ENCODE measurements at places on chromosomes 5 and 9.

DNA sequence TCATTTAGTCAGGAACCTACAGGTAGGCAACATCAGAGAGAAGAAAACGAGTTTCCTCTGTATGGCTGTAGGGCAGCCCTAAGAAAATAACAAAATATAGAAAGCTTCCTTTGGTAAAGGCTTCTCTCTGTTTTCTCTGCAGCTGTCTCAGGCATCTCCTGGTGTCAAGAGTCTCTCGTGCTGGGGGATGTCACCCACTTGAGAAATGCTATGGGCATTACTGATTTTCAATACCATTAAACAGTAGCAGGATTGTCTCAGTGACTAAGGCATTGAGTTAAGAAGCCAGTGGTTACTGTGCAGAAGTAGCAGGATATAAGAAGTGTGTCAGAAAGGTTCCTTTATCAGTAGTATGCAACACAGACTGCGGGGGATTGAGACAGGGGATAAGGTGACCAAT lies 32.4 kb downstream of the LIFR start:
- DNase-seq: no peak

DNA sequence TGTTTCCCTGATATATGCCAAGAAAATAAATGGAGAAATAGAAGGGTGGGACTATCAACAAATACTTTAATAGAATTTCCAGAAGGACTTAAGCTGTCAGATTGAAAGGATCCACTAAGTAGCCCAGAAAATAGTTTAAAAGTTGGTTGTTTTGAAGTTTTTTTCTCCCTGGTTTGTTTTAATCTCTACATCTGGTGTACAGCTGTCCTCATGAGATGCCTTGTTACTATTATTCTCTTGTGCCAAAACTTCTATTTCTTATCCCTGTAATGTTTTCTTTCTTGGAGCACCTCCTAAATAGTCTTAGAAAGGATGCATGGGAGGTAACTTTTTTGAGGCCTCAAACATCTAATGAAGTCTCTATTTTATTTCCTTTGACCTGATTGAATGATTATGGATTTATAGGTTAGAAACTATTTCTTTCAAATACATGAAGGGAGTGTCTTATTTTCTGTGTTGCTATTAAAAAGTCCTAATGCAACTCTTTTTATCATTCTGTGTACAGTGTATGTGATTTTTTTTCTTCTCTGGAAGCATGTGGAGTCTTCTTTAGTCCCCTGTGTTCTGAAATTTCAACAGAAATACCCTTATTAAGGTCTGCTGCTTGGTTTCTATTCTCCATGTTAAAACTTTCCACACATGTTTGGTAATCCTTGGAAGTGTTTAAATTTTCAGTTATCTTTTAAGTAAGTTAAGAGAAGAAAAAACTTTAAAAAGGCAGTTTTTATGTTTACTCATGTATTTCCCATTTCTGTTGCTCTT lies 140.0 kb upstream of the CDKN2B start:
- DNase-seq: no peak

- DNase-seq: no peak
Observed at GRCh38 chr5:98016771-98017170, 756.7 kb upstream of the RGMB start.

GRCh38 chr9:104991144-104991953 lies 63.4 kb upstream of the ABCA1 start:
- peak; percentile 94 for DNase-seq

DNA sequence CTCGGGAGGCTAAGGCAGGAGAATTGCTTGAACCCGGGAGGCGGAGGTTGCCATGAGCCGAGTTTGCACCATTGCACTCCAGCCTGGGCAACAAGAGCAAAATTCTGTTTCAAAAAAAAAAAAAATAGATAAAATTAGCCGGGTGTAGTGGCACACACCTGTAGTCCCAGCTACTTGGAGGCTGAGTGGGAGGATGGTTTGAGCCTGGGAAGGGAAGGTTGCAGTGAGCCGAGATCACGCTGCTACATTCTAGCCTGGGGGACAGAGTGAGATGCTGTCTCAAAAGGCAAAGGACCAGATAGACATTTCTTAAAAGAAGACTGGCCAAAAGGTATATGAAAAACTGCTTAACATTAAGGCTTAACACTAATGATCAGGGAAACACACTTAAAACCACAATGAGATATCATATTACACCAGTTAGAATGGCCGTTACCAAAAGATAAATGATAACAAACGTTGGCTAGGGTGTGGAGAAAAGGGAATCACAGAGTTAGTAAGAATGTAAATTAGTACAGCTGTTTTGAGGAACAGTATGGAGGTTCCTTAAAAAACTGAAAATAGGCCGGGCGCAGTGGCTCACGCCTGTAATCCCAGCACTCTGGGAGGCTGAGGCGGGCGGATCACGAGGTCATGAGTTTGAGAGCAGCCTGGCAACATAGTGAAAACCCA lies 10.1 kb upstream of the MARVELD2 start:
- DNase-seq: no peak

DNA sequence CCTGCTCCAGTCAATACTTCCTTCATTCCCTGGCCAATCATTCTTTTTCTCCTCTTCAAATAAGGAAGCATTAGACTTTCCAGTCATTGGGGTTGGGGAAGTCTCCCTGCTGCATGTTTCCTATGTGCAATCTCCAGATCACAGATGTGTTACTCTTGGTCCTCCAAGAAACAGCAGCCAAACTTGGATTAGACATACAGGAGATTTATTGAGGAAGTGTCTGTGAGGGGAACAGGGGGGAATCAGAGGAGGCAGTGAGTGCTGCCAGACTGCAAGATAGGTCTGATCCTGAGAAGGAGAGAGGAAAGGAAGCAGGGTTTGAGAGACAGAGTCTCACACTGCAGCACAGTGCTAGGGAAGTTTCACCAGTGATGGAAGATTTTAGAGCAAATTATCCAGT lies 40.6 kb upstream of the SLIT3 start:
- no peak for DNase-seq

DNA sequence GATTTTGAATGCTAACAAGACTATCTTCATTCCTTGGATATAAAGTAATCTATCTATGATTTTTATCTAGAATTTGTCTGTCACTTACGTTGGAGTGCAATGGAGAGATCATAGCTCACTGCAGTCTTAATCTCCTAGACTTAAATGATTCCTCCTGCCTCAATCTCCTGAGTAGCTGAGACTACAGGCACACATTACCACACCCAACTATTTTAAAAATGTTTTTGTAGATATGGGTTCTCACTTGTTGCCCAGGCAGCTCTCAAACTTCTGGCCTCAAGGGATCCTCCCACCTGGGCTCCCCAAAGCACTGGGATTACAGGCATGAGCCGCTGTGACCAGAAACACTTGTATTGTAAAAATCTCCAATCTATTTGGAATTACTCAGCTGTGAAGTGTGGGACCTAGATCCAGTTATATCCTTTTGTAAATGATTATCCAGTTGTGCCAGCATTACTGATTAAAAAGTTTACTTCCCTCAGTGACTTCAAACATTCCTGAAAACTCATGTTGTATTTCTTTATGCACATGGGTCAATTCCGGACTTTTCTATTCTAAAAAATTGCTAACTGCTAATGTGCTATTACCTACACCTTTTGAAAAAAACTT lies 1793.8 kb upstream of the WWC1 start:
- no peak for DNase-seq

- no peak for DNase-seq
Observed at GRCh38 chr5:126398791-126399190, 24.4 kb upstream of the GRAMD2B start.

- no peak for DNase-seq
Observed at GRCh38 chr9:106875529-106875928, 12.6 kb downstream of the ZNF462 start.

DNA sequence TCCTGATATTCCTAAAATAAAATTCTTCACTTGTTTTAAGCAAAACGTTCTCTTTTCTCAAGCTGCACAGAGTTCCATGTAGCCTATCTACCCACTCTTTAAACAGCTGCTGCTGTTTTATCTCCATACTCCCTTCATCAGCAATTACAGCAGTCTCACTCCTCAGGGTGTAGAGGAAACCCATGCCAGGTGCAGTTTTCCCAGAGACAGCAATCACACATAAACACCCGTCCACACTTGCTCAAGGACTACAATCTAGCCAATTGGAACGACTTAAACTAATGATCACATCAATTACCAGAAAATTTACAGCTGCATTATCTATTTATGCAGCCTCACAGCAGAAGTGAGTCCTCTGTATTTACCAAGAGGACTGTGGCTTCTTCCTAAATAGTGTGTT lies 141.7 kb downstream of the HTR1A start:
- no peak for DNase-seq

DNA sequence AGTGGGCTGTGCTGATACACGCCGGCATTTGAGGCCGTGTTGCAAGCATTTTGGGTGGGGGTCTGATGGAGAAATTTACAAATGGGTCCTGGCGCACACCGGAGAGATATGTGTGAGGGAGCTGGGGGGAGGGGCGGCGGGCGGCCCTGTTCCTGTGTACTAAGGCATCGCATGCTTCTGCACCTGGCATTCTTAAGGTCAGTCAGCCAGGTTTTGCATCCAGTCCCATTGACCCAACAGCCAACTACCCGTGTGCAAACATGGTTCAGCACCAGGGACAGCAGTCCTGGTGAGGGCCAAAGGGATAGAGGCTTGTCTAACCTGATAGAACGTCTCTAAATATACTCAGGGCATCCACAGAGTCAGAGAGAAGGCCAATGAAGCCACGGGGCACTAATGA lies 839 bp downstream of the GABRG2 start:
- DNase-seq: no peak

DNA sequence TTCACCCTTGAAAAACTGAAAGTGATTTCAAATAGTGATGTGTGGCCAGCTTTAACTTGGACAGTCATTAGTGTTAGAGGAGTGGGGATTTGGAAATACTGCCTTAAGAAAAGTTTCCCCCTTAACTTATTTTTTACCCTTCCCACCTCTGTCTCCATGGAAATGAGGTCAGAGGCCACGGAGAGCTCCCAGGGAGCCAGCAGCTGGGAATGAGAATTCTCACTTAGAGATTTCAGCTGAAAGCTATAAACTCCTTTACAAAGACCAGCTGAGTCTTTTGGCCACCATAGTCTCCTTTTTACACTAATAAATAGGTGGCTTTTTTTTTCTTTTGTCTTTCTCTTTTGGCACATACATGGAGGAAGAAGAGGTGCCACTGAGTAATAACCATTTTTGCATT lies 45.7 kb upstream of the PIK3R1 start:
- DNase-seq: no peak

DNA sequence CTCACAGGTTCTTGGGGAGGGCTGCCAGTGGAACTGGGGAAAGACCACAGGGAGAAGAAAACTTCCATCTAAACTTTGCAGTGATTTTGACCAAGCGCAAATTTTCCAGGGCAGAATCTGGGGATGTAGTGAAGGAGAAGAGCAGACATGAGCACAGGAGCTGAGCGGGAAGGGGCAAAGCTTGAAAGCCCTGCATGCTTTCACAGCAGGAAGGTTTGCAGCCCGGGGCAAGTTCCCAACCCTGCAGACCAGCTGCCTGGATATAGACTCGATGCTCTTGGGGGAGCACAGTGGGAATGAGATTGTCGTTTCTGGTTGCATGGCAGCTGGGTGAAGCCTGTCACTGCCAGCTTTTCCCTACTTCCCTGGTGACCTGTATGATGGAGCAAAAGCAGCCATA lies 276.8 kb upstream of the RORB start:
- no peak for DNase-seq

DNA sequence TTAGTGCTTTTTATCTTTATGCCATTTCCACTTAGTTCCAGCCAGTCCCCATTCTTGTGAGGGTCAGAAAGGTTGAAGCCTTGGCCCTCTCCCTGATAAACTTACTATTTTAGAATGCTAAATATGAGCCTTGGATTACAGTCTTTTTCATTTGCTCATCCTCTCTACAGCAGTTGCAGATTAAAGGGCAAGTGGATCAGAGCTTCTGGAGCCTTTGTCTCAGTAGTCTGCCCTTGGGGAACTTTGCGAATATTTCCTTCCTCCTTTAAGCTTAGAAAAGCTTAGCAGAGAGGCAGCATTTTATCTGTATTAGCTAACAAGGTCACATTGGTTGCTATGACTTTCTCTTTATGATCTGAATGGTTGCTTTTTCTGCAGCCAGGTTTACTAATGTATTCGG lies 11.5 kb downstream of the FSD1L start:
- DNase-seq: no peak

GRCh38 chr5:117733051-117733450 lies 1158.4 kb upstream of the SEMA6A start:
- no peak for DNase-seq

GRCh38 chr9:113546566-113546965 lies 83.0 kb downstream of the RGS3 start:
- DNase-seq: no peak

DNA sequence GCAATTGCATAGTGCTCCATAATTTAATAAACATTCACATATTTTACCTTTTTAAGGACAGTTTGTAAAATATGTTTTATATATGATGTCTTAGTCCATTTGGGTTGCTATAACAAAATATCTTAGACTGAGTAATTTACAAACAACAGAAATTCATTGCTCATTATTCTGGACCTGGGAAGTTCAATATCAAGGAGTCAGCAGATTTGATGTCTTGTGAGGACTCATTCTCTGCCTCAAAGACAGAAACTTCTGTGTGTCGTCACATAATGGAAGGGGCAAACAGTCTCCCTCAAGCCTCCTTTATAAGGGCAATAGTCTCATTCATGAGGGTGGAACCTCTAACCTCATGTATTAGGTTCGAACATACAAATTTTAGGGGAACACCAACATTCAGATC lies 455.9 kb downstream of the TAF11L14 start:
- DNase-seq: no peak

GRCh38 chr9:129822898-129823541 lies 916 bp downstream of the TOR1A start:
- no peak for DNase-seq

- DNase-seq: no peak
Observed at GRCh38 chr9:131982671-131983239, 96.9 kb downstream of the MED27 start.

DNA sequence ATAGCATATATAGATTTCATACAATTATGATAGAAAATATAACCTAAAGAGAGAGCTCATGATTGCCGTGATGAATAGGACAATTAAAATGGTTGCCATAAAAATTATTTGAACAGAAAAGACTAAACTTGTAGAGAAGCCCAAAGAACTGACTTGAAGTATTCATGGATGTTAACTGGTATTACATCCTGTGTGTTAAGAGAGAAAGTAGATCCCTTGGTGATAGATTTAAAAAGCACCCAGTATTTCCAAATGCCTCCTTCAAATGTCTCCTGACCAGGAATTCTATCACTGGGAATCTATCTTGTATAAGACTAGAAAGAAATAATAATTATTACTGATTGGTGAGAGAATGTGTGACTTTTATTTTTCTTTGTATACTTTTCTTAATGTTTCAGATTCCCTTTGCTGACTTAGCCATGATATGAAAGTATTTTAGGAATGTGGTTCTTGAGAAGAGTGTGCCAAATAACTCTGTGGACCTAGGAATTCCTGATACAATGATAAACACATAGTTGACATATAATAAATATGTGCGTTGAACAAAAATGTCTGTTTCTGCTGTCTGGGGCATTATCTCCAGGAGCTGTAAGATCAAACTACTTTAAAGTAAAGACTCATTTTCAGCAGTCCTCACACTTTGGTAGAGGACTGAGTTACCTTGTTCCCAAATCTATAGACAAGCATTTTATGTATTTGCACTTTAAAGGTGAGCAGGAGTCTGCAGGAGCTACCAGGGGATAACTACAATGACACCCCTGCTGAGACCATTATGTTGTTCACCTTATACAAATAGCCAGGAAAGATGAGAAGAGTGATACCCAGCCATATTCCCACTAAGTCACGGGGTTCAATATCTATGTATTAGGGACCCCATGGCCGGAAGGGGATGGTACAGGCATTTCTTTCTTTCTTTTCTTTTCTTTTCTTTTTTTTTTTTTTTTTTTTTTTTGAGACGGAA lies 211.1 kb upstream of the TLE4 start:
- DNase-seq: no peak
